ENCODE measurements at places on chromosomes 13 and 19.
A peak's percentile ranks its signal among the peaks of the same experiment; 100 is the strongest.

- DNase-seq = no peak
Observed at GRCh38 chr19:10979951-10980381, 19.1 kb downstream of the SMARCA4 start.

- DNase-seq = no peak
Observed at GRCh38 chr13:27966641-27967202, 2.4 kb downstream of the CDX2 start.

DNA sequence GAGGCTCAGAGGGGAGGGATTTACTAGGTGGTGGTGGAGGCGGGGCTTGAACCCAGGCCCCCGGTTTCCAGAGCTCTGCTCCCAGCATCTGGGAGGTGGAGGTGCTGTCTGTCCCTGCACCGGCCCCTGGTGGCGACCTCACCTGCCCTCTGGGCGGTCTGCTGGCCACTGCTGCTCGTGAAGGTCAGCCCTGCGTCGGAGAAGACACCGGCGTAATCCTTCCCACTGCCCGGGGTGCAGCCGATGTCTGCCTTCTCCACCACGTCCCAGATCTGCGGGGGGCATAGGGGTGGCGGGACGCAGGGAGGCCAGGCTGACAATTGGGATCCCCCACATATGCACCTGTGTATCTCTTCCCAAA, 12.8 kb downstream of the C3 start:
- no peak for DNase-seq

DNA sequence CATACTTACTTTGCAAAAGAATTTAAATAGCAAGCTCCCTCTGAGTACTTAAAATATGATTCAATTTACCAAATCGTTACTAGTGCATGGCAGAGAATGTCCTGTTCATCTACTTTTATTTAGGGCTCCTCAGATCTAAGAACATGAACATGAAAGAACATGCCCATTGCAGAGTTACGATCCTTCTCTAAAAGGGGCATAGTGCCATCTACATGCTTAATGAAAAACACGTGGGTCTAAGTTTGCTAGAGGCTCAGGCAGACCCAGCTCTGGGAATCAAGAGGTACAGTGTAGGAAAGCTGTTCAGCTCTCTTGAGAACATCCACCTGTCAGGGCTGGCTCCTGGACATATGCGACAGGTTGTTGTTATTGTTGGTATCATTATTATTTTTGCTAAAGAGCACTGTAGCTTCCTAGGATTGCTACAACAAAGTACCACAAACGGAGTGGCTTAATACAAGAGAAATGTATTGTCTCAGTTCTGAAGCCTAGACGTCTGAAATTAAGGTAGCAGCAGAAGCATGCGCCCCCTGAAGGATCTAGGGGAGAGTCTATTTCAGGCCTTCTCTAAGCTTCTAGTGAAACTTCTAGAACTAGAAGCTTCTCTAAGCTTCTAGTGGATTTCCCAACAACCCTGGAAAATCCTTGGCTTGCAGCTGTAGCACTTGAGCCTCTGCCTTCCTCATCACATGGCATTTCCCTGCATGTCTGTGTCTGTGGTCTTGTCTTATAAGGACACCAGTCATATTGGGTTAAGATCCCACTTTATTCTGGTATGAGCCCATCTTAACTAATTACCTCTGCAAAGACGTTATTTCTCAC, 133.9 kb downstream of the DCT start:
- no peak for DNase-seq

DNA sequence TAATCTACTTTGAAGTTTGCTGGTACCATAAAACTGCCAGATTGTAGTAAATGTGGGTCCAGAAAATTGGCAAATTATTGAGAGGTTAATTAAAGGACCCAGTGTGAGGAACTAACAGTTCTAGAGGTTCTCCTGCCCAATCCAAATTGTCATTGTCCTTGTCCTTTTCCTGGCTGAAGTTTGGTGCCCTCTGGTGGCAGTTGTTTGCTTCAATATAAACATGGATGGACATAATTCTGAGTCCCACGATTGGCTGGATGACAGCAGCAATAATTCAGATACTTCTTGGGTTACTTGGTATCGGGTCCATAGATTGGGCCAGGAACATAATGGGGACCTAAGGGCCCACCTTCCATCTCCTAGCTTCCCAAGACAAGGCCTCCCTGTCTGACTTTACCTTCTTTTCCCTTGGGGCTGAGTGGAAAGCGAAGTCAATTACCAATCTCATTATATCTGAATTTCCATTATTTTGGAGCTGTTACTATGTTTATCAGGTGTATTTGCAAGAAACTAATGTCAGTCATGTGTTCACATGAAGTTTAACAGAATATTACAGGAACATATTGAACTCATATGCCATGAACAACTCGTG, 33.8 kb upstream of the GARRE1 start:
- peak; percentile 67 for DNase-seq

DNA sequence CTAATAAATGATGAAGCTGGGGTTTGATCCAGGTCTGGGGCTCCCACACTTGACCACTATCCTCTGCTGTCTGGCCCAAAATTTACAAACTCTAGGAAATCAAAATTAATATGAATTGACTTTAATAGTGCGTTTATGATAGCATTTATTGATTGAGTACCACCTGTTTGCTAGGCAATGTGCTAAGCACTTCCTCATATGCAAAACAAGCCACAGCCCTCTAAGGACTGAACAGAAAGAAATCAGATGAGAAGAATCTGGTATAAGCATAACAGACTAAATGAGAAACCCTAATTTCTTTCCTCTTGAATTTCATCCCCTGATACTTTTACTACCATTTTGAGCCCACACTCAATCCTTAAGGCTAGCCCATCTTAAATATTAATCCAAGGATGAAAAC, 6.6 kb upstream of the MLNR start:
- no peak for DNase-seq

DNA sequence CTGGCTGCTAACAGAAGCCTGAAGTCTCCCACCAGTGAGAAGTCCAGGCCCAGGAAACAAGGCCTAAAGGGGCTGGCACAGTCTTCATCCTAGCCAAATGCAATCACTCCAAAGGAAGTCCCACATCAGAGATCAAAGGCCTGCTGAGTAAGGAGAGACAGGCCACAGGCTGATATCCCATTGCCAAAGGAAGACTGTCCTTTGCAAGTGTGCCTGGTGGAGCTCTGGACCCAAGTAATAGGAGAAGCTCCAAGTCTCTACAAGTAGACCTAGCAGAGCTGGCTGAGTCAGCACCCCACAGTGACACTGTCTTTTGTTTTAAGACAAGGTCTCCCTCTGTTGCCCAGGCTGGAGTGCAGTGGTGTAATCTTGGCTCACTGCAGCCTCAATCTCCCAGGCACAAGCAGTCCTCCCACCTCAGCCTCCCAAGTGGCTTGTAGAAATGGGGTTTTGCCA, 4.5 kb downstream of the DBP start:
- DNase-seq = no peak

DNA sequence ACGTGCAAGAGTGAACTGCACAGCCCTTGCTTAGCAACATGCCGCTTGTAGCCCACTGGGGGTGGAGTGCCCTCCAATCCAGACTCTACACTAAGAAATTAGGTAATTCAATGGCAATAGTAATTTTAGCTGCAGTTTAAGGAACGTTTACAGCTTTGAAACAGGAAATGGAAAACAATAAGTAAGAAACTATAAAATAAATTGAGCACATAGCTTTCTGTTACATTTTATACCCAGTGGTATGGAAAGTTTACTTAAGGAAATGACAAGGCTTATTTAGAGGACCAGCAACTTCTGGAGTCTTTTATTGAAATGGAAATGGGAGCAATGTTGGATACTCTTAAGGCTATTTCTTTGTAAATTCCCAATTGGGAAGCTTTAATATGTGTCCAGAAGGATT, 373.2 kb downstream of the KCNRG start:
- no peak for DNase-seq

DNA sequence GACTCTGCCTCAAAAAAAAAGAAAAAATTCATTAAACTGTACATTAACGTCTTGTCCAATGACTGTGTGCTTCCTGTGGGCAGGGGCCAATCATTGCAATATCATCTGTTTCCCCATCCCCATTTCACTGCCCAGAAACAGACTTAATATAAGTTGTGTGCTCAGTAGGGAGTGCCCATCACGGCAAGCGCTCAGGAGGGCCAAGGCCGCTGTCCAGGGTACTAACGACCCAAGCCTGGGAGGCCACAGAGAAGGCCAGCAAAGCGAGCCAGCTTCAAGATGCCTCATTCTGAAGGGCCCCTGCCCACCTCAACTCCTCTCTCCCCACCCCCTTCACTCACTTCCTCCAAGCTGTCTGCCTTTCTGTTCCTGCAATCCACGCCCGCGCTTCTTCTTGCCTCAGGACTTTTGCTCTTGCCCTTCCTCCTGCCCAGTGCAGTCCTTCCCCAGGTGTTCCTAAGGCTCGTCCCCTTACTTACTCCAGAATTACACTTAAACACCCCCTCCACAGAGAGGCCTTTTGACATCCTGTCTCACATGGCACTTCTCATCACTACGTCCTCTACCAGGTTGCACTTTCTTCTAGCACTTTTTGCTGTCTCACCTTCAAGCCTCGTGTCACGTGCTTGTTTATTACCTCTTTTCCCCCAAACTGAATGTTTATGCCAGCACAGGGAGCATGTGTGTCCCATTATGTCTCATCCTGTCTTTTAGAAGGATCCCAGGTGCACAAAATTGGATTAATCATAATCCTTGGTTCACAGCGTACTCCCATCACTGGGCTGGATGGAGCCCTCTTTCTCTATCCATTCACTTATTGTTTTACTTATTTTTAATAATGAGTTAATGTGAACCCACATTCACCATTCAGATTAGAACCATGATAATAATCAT, 11.3 kb upstream of the POU2F2 start:
- no peak for DNase-seq

DNA sequence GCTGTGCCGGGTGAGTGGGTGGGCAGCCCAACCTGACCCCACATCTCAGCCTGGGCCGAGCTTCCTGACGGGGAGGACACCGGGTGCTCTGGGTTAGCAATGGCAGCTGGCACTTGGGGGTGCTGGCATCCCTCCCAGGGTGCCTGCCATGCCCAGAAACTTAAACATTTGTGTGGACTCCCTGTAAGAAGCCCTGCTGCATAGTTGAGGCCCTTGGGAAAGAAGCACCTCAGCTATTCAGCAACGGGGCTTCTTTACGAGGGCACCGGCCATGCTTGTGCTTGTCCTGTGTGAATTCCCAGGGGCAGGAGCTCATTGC, 33.8 kb upstream of the MEDAG start:
- DNase-seq = no peak

- DNase-seq = no peak
Observed at GRCh38 chr13:26996965-26997752, 174.5 kb downstream of the USP12 start.

GRCh38 chr19:38233740-38234251, 9.8 kb upstream of the DPF1 start:
- DNase-seq = peak; percentile 69

GRCh38 chr19:2282062-2282861, at the start of gene PEAK3:
Gene PEAK3 (minus strand): TSS chr19:2282175. CDS start chr19:2280931, 1,244 bp downstream.
- no peak for DNase-seq

GRCh38 chr19:56841193-56841543, 642 bp upstream of the PEG3 start:
- DNase-seq = no peak

Measured in activated CD4-positive, alpha-beta T cell treated with anti-CD3 and anti-CD28 coated beads for 4 hours (primary cell).